Left renal pelvis (tissue), 4 donors: ENCODE measurements at places on chromosomes 1 and 21. TPM values are rescaled to one million over a fixed set of nuclear protein-coding genes. Genes with fewer than 3 reads are reported as not detected.

NCF2 gene
- polyA plus RNA-seq: 3.8 TPM

PEA15 gene
- polyA plus RNA-seq: 142 TPM

GRCh38 chr21:14838400-14838799 lies 226.4 kb downstream of the NRIP1 start:
- DNase-seq: no peak

- no peak for DNase-seq
Observed at GRCh38 chr1:4634793-4635406, 19.5 kb upstream of the AJAP1 start.

- no peak for DNase-seq
Observed at GRCh38 chr1:83791821-83792437, 207.0 kb downstream of the TTLL7 start.
